Endothelial cell (in vitro differentiated cells): ENCODE measurements at places on chromosomes 11 and 22. TPM values are rescaled to one million over a fixed set of nuclear protein-coding genes. Genes with fewer than 3 reads are reported as not detected.
A peak's percentile ranks its signal among the peaks of the same experiment; 100 is the strongest.

KDM4D gene
- total RNA-seq = 1.8 TPM

DNA sequence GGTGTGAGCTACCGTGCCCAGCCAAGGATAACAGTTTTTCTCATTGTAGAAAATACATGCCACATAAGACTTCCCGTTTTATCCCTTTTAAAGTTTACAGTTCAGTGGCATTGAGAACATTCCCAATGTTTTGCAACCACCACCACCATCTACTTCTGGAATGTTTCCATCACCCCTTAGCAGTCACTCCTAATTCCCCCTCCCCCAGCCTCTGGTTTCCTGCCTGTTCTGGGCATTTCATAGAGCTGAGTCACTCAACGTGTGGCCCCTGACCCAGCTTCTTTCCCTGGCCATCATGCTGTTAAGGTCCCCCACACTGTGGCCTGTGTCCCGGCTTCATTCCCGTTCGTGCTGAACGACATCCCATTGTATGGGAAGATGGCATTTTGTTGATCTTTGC, 30.7 kb downstream of the FGF4 start:
- H3K4me1 ChIP-seq = peaks cover 5% of the 10 kb centered on the region
- peak; percentile 31 for DNase-seq
- no peaks in the 10 kb centered on the region for H3K36me3 ChIP-seq
- peaks cover 7% of the 10 kb centered on the region for H3K27me3 ChIP-seq

LDHAL6A gene
- not detected for total RNA-seq

DNA sequence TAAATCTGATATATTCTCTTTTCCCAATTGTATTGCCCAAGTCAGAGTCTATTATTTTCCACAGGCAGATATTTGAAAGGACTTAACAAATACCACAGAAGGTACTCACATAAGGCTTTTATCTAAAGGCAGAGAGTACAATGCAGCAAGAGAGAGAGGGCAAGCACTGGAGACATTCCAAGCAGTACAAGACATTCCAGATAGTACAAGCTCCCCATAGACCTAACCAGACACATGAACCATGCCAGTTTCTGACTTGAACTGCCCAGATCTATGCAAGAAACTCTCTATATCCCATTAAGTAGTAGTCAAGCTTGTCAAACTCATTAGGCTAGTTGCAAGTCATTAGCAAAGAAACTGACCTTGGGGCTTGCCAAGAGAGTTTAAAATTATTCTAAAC, 11.2 kb upstream of the MS4A6E start:
- H3K27ac ChIP-seq = no peak overlapping the region
- no peaks in the 10 kb centered on the region for H3K36me3 ChIP-seq
- no peak overlapping the region for H3K4me3 ChIP-seq
- no peak for DNase-seq
- no peaks in the 10 kb centered on the region for H3K27me3 ChIP-seq

BAIAP2L2 gene
- 0.77 TPM for total RNA-seq

DNA sequence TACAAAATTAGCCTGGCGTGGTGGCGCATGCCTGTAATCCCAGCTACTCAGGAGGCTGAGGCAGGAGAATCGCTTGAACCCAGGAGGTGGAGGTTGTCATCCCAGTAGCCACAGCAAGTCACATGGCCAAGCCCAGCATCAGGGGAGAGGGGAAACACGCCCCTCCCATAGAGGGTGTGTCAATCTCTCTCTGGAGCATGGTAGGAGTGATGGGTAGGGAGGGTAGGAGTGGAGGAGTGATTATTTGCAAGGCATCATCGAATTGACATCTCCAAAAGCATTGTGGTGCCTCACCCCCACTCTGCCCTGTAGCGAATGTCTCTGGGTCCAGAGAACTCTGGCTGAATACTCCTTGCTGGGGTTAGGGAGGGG, 6.1 kb upstream of the SSTR3 start:
- no peak overlapping the region for H3K27ac ChIP-seq
- H3K4me3 ChIP-seq = no peak overlapping the region
- H3K27me3 ChIP-seq = peaks cover 3% of the 10 kb centered on the region
- no peaks in the 10 kb centered on the region for H3K36me3 ChIP-seq
- no peak for DNase-seq

TMPRSS5 gene
- 2.7 TPM for total RNA-seq

APOBEC3G gene
- 9.0 TPM for total RNA-seq

GRCh38 chr11:2702771-2703362, 3.1 kb upstream of the KCNQ1OT1 start:
- no peak overlapping the region for H3K27ac ChIP-seq
- peaks cover 16% of the 10 kb centered on the region for H3K4me1 ChIP-seq
- no peak overlapping the region for H3K4me3 ChIP-seq

- H3K27me3 ChIP-seq = peaks cover 58% of the 10 kb centered on the region
- H3K4me3 ChIP-seq = peak overlapping the region; percentile 69
- H3K27ac ChIP-seq = peak overlapping the region; percentile 64
- DNase-seq = no peak
- peaks cover 61% of the 10 kb centered on the region for H3K4me1 ChIP-seq
These were observed 24.4 kb downstream of the SHANK3 start for GRCh38 chr22:50696799-50697561.

MYOD1 gene
- total RNA-seq = not detected

LRRC74B gene
- total RNA-seq = not detected

UBQLNL gene
- 4.4 TPM for total RNA-seq

OR2AT4 gene
- total RNA-seq = 0.08 TPM

LRRC32 gene
- 22.0 TPM for total RNA-seq

DNA sequence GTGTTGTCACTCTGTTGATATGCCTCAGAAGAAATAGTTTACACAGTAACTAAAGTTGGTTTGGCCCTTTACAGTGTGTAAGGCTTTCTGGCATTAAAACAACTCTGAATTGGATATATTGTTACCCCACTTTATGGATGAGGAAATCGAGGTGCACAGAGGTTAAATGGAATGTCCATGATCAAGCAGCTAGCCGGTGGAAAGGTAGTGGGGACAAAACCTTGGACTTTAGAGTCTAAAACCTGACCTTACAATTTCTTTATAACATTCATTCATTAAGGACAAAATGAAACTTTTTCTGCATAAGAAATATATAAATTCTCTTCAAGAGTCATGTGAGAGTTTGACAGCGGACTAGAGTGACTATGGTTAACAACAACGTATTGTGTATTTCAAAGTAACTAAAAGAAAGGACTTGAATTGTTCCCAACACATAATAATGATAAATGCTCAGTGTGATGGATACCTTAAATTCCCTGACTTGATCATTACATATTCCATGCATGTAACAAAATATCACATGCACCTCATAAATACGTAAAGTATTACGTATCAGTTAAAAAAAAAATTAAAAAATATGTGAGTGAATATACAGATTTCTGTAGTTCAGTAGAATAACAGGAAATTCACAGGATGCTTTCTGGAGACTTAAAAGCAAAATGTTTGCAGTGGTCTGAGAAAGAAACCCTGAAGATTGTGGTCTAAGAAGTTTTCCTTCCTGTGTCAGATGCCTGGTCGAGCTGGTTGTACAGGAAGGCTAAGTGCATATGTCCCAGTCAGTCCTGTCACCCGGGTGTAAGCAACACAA, 51.0 kb downstream of the TEAD1 start:
- H3K4me1 ChIP-seq = peaks cover 81% of the 10 kb centered on the region
- H3K27ac ChIP-seq = peak overlapping the region; percentile 90
- peaks cover 1% of the 10 kb centered on the region for H3K27me3 ChIP-seq
- DNase-seq = no peak

RTN4RL2 gene
- total RNA-seq = 0.62 TPM

TPP1 gene
- 52.9 TPM for total RNA-seq

FREY1 gene
- total RNA-seq = 1.1 TPM

GLB1L3 gene
- 16.5 TPM for total RNA-seq

GRCh38 chr11:2002807-2003206, 5.2 kb upstream of the H19 start:
- no peak overlapping the region for H3K27ac ChIP-seq
- no peaks in the 10 kb centered on the region for H3K4me1 ChIP-seq
- H3K4me3 ChIP-seq = no peak overlapping the region
- no peaks in the 10 kb centered on the region for H3K36me3 ChIP-seq
